ENCODE measurements at places on chromosomes 3 and 15. TPM values are rescaled to one million over a fixed set of nuclear protein-coding genes. Genes with fewer than 3 reads are reported as not detected.

GRCh38 chr3:632571-633170 lies 436.1 kb downstream of the CHL1 start:
- DNase-seq, result peak; percentile 75

GRCh38 chr3:28900301-28900700 lies 380.6 kb upstream of the RBMS3 start:
- DNase-seq, result no peak

- DNase-seq, result no peak
These were observed 29.6 kb upstream of the RPS17 start for GRCh38 chr15:82569834-82570233.

DNA sequence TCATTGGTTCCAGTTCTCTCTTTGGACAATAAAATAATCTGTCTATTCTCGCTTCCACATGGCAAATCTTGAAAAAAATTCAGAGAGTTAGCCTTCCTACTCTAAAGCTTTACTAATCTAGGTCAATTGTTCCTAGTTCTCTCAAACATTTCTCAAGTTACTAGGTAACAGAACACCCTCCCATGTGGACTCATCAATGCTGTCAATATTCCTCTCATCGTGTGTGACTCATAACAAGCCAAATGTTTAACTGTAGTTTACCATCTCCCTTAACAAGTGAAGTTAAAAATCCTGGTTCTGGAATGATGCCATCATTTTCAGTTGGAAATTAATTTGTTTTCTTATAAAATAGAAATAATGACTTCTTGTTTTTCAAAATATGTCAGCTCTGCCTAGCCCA lies 438.6 kb downstream of the ROBO1 start:
- peak; percentile 31 for DNase-seq

- no peak for DNase-seq
These were observed 170.4 kb downstream of the P3H2 start for GRCh38 chr3:189950258-189950657.

- DNase-seq, result no peak
These were observed 112.3 kb upstream of the HES1 start for GRCh38 chr3:194023501-194024280.

DNA sequence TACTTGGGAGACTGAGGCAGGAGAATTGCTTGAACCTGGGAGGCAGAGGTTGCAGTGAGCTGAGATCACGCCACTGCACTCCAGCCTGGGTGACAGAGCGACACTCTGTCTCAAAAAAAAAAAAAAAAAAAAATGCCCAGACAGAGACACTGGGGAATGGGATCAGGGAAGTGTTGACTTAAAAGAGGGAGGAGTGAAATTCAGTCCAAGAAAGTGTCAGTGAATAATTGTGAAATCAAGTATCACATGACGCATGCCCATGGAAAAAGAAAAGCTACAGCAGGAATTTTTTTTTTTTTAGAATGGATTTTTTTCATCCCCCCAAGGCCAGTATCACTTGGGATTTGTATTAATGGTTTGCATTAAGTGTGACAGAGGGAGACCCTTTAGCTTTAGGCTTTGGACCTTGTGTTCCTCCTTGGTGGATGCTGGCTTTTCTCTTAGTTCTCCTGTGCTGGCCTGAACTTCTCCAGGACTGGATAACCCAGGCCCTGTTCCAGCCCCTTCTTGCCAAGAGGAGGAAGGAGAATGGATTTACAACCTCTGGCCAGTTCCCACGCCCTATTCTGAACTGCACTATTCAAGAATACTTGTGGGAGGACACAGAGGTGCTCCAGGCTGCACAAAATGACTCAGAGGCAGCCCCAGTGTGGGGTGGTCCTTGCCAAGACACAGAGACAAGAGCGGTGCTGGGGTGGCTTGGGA lies 36.7 kb upstream of the ZNF774 start:
- DNase-seq, result peak; percentile 87

- peak; percentile 43 for DNase-seq
These were observed 30.1 kb downstream of the BOC start for GRCh38 chr3:113241292-113242095.

DNA sequence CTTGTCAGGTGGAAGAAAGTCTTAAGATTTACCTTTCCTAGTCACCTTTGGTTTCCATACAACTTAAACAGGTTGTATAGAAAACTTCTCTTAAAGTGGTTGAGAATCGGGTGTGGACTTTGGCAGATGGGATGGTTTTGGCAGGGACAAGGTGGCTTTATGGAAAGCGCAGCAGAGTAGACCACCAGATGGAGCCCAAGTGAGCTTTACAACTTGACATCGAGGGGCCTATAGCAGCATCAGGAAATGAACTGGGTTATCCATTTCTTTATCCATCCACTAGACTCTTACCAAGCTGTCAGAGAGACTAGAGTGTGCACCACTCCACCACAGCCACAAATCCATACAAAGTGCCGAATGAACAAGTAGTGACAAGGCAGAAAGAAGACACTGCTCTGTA lies 85.3 kb upstream of the MBNL1 start:
- DNase-seq, result peak; percentile 33

- no peak for DNase-seq
These were observed 193.4 kb upstream of the SEMA6D start for GRCh38 chr15:47523681-47524475.

DNA sequence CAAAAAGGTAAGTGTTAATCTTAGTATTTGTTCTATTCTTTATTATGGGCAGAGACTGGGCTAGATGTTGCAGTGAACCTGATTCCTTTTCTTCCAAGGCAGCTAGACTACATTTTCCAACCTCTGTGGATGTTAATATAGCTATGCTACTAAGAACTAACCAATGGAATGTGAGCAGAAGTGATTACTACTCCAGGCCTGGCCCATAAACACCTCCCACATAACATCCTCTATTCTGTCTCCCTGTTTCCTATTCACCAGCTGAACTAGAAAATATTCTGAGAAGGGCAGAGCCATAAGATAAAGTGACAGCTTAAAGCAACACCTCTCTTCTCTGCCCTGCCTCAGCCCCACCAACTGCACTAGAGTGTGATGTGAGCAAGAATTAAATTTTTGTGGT lies 29.4 kb downstream of the CD200R1L start:
- DNase-seq, result no peak

Gene LRRIQ4
- 0.17 TPM for total RNA-seq

Gene AADAC
- 0.17 TPM for total RNA-seq

Gene RPL22L1
- total RNA-seq, result 28.0 TPM

Gene CSPG5
- total RNA-seq, result 0.40 TPM

Gene AMT
- total RNA-seq, result 0.52 TPM

Gene GCSAM
- total RNA-seq, result not detected
